GM12864 (cell line): ENCODE measurements at places on chromosomes 1 and 21.

- no peak for DNase-seq
These were observed at the start of gene SMPDL3B for GRCh38 chr1:27934818-27935549. Gene SMPDL3B, plus strand, starts transcription at chr1:27935000. Its CDS starts 184 bp downstream, at chr1:27935184.

- no peak for DNase-seq
These were observed 33.1 kb downstream of the WDR4 start for GRCh38 chr21:42846221-42846620.

- DNase-seq: no peak
These were observed 39.4 kb upstream of the PPIH start for GRCh38 chr1:42618866-42619265.

DNA sequence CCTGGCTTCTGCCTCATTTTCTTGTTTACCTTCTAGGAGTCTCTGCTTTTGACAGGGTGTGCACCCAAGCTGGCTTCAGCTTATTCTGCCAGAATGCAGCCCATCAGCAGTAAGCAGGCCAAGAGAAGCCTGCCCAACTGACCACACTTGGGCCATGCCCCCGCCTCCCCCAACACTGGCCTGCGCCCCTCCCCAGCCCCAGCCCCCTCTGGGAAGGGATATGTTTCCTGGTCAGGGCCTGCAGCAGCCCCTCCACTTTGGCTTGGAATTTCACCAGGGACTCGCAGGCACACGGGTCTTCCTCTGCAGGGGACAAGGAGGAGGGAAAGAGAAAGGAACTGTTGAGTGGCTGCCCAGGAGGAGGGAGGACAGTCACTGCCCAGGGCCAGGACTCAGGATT lies 9.4 kb downstream of the MATN1 start:
- no peak for DNase-seq

DNA sequence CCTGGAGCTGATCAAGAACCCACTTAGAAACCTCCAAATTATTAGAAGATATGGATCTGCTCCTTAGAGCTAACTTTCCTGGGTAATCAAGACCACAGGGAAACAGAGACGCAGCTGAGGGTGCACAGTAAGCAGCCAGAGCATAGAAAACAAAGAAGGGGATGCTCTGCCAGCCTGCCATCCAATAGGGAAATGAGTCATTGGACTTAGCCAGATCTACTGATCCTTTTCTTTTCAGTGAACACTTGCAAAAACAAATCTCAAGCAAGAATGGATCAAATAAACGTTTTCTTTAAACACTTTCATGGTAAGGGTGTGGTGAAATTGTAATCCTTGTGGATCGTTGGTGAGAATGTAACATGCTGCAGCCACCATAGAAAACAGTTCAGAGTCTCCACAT lies 474.0 kb downstream of the LTN1 start:
- no peak for DNase-seq

DNA sequence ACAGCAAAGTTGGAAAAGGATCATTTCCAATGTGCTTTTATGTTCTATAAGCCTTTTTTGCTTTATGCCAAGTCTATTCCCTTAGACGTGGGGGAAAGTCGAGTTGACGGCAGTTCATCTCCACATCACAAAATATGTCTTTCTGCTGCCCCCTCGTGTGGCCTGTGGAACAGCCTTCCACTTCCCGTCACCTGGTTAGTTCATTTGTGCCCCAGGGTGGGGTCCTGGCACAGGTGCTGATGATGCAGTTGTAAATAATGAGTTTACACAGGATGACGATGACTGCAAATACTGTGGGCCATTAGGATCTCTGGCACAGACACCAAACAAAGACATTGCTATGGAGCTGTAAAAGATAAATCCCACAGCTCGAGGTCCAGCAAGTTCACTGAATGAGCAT lies 10.0 kb upstream of the OTUD3 start:
- no peak for DNase-seq

- DNase-seq: no peak
These were observed 11.0 kb upstream of the RHBG start for GRCh38 chr1:156357977-156358376.

GRCh38 chr1:27269276-27269675 lies 34.8 kb downstream of the WDTC1 start:
- no peak for DNase-seq

GRCh38 chr1:182215764-182216163 lies 154.3 kb upstream of the ZNF648 start:
- DNase-seq: no peak

DNA sequence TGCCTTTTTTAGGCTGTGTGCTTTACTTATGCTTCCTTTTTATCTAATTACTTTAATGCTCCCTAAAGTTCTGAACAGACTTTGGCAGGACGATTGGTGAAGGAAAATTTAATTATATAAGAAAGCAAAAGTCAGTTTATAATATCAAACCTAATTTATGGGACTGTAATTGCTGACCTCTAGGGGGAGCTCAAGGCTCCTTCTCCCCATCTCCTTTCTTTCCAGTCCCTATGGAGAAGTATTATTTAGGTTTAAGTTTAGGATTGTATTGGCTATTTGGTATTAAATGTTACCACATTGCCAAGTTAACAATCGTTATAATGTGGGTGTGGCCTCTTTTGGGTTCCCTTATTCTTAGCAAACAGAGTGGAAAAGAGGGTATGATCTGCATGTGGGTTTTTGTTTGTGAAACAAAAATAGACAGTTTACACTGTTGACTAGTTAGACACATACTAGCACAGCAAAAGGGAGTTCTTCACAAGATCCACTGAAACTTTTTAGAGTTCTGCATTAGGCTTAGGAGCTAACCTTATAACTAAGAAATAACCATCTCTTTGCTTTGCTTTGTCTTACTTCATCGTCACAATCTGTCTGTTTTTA lies 48.2 kb upstream of the TNFSF4 start:
- DNase-seq: no peak

DNA sequence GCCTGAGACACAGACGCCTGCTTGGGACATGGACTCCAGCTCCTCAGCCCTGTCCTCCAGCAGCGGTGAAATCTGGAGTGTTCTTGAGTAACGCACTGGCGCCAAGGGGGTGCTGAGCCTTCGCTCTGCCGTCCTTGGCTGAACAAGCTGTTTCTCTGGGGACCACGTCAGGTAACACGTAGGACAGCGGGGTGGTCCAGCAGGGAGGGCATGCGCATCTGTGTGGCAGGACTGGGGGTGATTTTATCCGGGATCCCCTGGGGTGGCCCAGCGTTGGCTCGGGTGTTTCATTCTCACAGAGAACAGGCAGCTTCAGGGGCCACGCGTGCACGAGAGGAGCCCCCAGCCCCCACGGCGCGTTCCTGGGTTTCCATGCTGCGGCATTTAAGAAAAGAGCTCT lies 61.2 kb downstream of the AGPAT3 start:
- no peak for DNase-seq

GRCh38 chr1:230435108-230435507 lies 9.0 kb upstream of the PGBD5 start:
- no peak for DNase-seq

DNA sequence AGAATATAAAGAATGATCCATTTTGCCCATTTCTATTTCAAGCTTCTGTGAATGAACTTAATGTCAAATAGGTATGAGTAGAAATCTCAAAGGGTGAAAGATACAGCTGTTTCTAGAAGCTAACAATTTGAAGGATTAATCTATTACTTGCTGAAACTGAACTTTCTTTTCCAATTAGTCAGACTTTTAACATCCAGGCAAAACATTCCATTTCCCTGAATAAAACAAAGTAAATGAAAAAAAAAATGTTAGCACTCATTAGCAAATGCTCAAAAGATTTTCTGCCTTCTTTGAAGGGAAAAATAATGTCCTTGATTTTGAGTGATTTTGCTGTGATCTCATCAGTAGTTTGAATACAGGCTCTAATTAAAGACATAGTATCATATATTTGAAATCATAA lies 447.6 kb upstream of the PRMT6 start:
- DNase-seq: no peak

DNA sequence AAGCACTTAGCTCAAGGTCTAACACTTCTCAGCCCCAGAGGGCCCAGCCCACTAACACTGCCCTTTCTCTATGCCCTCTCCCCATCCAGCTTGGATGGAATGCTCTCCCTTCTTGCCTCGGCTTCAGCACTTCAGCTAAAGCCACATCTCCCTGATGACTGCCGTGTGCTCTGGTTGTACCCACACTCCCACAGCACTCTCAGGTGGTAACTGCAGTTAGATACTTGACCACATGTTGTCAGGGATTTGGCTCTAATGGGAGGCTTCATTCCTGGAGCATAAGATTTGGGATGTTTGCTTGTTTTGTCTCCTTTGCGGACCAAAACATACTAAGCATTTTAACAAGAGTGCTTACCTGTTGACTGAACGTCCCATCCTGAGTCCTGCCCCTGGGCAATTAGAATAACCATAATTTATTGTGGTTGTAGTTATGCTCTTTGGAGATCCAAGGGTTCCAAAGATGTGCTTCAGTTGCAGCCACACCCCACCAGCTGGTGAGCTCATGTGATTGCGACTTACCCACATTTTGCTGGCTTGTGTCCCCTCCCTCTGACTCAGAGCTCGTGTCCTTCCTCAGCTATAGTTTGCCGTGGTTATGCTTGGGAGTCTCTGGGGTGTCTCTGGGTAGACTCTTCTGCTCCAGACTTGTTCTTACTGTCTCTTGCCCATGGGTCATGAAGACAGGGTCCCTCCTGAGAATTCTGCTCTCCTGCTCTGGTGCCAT lies 7.7 kb upstream of the SLC26A9 start:
- DNase-seq: no peak

DNA sequence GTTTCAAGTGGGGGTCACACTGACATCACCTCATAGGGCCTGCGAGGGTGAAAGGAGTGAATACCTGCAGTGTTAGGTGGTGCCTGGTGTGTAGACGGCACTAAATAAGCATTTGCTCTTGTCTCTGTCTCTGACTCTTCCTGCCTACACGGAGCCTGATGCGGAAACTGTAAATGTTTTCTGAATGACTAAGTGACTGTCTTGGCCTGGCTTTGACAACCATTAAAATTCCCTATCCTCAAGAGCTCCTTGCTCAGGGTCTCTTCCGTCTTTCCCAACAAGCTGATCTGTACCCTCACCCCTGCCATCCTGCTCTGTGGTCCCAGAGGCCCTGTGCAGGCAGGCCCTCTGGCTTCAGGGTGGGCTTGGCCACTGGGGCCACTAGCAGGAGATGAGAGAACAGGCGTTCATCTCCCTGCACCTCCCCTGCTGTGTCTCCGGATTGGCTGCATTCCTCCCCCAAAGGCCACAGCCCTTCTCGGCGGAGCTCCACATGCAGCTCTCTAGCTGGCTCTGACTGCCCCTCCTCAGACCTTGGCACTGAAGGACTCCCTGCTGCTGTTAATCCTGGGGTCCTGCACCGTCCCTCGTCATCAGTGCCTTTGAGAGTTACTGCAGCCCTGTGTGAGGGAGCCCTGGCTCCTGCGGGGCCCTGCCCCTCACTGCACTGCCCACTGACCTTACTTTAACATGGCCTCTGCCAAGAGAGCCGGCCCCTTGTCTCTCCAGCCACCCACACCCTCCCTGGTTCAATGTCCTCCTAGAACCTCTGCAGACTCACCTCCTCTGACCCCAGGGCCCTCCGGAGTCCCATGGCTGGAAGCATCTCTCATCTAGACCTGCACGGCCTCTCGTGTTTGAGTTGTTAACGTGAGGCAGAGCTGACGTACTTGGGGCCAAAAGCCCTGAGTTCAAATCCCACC lies 211.1 kb downstream of the MATN1 start:
- no peak for DNase-seq

GRCh38 chr1:205319081-205320018 lies 2.2 kb downstream of the NUAK2 start:
- no peak for DNase-seq

DNA sequence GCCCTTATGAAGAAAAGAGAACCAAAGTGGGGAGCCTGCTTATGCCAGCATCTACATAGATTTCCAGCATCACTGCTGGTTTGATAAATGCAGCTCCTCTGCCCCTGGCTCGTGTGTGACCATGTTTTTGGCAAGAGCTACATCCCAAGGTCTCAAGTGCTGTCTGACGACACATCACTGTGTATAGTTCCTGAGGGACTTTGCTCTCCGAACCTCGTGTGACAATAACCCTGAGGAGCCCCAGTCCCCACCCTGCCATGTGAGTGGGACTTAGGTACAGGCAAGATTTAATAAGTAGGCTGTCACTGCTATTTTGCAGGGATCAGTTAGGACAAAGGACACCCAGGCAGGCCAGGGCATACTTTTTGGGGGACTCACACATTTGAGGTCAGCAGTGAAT lies 28.8 kb upstream of the RERE start:
- no peak for DNase-seq

- no peak for DNase-seq
These were observed 73.7 kb downstream of the DHRS3 start for GRCh38 chr1:12544357-12544756.

GRCh38 chr1:10033359-10033845 lies 644 bp downstream of the UBE4B start:
- DNase-seq: no peak

DNA sequence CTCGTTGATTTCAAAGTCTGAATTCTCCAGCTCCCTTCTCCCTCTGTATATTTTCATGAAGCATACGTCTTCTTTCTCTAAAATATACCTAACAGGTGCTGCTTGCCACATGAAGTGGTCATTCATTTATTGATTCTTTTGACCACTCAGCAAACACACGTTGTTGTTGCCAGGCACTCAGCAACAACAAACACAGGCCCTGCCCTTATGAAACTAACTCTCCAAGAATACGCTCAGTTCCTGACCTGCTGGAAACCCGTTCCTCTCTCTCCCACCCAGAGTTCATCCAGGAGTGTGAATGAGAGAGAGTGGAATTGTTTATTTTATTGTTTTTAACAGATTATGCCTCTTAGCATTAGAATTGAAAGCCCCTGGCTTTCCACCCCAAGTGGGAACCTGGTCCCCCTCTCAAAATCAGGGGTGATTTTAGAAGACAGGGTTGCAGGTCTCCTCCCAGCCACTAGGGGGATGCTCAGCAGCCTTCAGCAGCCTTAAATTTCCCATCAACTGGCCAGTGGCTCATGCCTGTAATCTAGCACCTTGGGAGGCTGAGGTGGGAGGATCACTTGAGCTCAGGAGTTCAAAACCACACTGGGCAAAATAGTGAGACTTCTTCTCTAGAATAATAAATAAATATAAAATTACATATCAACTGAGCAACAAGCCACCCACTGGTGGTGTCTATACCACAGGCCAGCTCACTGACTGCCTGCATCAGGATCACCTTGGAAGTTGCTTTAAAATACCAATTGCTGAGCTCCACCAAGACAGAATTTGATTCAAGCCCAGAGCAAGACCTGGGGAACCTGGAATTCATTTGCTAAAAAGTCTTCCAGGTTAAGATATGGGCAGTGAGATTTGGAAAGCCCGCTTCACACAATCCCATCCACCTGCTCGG lies 181.0 kb upstream of the KLHDC7A start:
- no peak for DNase-seq

GRCh38 chr1:63651161-63651701 lies 58.0 kb downstream of the PGM1 start:
- no peak for DNase-seq

- DNase-seq: no peak
These were observed 212.9 kb downstream of the GRIK3 start for GRCh38 chr1:36821386-36821785.

GRCh38 chr1:69993810-69994209 lies 211.6 kb downstream of the LRRC40 start:
- DNase-seq: no peak

- DNase-seq: no peak
These were observed 683 bp downstream of the LRRC8B start for GRCh38 chr1:89525169-89525855.
